ENCODE measurements at places on chromosomes 5 and 9. TPM values are rescaled to one million over a fixed set of nuclear protein-coding genes. Genes with fewer than 3 reads are reported as not detected.

DNA sequence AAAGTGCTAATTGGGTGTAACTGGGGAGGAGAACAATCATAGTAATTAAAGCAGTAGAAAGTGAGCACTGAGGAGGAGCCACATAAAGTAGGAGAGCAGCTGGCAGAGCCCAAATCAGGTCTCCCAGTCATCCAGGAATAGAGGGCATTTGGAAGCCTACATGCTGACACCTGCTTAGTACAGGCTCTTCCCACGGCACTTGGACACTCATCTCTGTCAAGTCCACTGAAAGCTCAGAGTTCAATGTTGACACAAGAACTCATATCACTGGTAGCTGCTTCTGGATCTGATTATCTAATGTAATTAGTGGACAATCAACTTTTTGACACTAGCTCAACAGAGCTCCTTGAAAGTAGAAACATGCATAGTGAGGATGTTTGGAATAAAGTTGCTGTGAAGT lies 45.9 kb upstream of the PCSK1 start:
- DNase-seq: no peak
- no peak overlapping the region for H3K27ac ChIP-seq
- H3K27me3 ChIP-seq: no peaks in the 10 kb centered on the region

DNA sequence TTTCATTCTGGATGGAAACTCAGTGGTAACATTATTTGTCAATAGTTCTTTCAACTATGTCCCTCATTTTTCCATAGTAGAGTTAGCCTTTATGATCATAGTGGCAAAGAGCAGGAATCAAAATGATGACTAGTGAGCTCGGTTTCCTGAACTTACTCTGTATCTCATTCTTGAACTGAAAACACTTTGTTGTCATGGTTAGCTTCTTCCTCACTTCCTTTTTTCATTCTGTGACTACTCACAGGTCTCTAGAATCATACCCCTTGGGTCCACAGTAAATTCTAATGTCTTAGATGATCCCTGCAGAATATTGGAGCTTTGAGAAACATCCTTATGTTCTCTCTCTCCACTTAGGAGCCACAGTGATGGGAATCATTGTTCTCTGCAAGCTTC lies 29.4 kb upstream of the RECK start:
- no peak for DNase-seq
- peaks cover 13% of the 10 kb centered on the region for H3K27me3 ChIP-seq
- H3K27ac ChIP-seq: no peak overlapping the region
- H3K4me3 ChIP-seq: no peak overlapping the region
- no peaks in the 10 kb centered on the region for H3K36me3 ChIP-seq
- H3K4me1 ChIP-seq: no peaks in the 10 kb centered on the region

DNA sequence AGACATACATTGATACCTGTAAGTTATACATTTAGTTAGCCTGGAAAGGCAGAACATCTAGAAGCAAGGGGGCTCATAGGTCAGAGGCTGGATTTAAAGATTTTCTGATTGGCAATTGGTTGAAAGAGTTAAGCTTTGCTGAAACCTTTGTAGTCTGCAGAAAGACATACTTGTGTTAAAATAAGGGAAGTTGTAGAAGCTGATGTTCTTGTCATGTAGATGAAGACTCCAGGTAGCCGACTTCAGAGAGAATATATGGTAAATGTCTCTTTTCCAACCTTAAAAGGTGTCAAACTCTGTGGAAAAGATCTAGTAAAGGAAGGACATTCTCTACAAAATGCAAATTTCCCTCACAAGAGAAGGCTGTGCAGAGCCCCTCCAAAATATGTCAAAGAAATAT lies 62.9 kb upstream of the ADAMTS16 start:
- no peak for DNase-seq
- H3K4me1 ChIP-seq: no peaks in the 10 kb centered on the region
- H3K27ac ChIP-seq: no peak overlapping the region
- no peaks in the 10 kb centered on the region for H3K27me3 ChIP-seq
- no peaks in the 10 kb centered on the region for H3K36me3 ChIP-seq

- H3K27me3 ChIP-seq: no peaks in the 10 kb centered on the region
- H3K36me3 ChIP-seq: no peaks in the 10 kb centered on the region
- peak; percentile 94 for DNase-seq
- H3K4me1 ChIP-seq: peaks cover 13% of the 10 kb centered on the region
Measured at GRCh38 chr9:13939134-13939533, 374.8 kb downstream of the NFIB start.

DNA sequence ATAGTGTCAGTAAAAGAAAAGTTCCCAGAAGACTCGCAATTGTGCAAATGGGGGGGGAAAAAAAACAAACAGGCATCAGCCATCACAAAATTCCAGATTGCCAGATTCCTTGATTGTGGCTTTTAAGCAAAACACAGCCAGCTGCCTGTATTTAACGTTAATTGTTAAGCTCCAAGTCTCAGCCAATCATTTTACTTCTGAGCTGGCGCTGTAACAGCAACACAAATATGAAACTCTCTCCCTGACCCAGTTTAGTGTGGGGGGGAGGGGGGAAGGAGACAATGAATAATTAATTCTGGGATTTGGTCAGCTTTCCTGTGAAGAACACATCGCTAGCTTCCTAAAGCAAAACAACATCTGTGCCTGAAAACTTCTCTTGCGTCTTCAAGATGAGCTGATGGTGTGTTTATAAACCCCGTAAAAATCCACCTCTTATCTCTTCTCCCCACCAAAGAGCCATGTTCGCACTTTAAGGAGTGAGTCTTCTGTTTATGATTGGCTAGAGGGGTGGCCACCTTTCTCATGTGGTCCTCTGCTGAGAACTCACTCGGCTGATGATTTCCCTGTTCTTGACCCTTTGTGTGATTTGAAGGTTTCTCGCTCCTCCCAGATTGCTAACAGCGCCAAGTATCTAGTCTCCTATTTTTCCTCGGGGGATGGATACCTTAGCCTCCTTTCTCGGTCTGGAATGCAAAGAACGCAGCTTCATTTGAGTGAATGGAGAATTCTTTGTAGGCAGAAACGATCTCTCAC lies 160.2 kb upstream of the DAPK1 start:
- H3K27me3 ChIP-seq: peaks cover 6% of the 10 kb centered on the region
- no peaks in the 10 kb centered on the region for H3K36me3 ChIP-seq
- peak overlapping the region; percentile 31 for H3K4me3 ChIP-seq
- no peak overlapping the region for H3K27ac ChIP-seq
- DNase-seq: peak; percentile 64

- H3K27ac ChIP-seq: no peak overlapping the region
- H3K4me3 ChIP-seq: no peak overlapping the region
- H3K4me1 ChIP-seq: peaks cover 20% of the 10 kb centered on the region
- H3K36me3 ChIP-seq: no peaks in the 10 kb centered on the region
- DNase-seq: no peak
- peaks cover 3% of the 10 kb centered on the region for H3K27me3 ChIP-seq
Measured at GRCh38 chr5:432201-432927, 10.6 kb upstream of the EXOC3 start.

GRCh38 chr5:149617760-149618306 lies 36.5 kb downstream of the ARHGEF37 start:
- no peak overlapping the region for H3K27ac ChIP-seq
- H3K4me1 ChIP-seq: peaks cover 11% of the 10 kb centered on the region
- no peaks in the 10 kb centered on the region for H3K36me3 ChIP-seq
- H3K27me3 ChIP-seq: no peaks in the 10 kb centered on the region

DNA sequence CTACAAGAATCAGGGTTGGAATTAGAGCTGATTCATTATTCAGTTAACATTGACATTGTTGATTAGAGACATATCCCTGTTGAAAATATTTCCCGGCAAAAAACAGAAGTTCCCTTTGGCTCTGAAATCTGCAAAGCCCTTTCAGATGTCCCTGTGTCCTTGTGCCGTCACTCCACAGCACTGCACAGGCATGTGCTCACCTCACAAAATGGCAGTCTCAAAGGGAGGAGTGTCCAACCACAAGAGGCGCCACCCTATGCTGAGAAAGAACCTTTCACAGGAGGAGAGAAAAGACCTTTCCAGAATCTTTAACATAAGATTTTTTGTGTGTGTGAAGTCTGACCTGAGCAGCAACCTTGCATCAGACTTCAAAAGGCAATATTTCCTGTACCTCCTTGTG lies 112.8 kb upstream of the PRSS3 start:
- no peaks in the 10 kb centered on the region for H3K36me3 ChIP-seq
- H3K27ac ChIP-seq: no peak overlapping the region
- peaks cover 7% of the 10 kb centered on the region for H3K4me1 ChIP-seq
- H3K4me3 ChIP-seq: no peak overlapping the region
- H3K27me3 ChIP-seq: no peaks in the 10 kb centered on the region

- no peaks in the 10 kb centered on the region for H3K4me1 ChIP-seq
- DNase-seq: no peak
- no peaks in the 10 kb centered on the region for H3K27me3 ChIP-seq
- H3K27ac ChIP-seq: no peak overlapping the region
Measured at GRCh38 chr9:2593744-2594143, 27.8 kb upstream of the VLDLR start.

GRCh38 chr5:147474140-147474539 lies 35.7 kb downstream of the DPYSL3 start:
- no peak for DNase-seq
- no peak overlapping the region for H3K4me3 ChIP-seq
- no peaks in the 10 kb centered on the region for H3K36me3 ChIP-seq
- H3K27ac ChIP-seq: peak overlapping the region; percentile 91
- H3K27me3 ChIP-seq: no peaks in the 10 kb centered on the region
- H3K4me1 ChIP-seq: peaks cover 4% of the 10 kb centered on the region

- H3K4me1 ChIP-seq: no peaks in the 10 kb centered on the region
- no peak overlapping the region for H3K4me3 ChIP-seq
- H3K36me3 ChIP-seq: no peaks in the 10 kb centered on the region
- H3K27me3 ChIP-seq: peaks cover 2% of the 10 kb centered on the region
- H3K27ac ChIP-seq: no peak overlapping the region
Measured at GRCh38 chr9:4503103-4503502, 12.8 kb downstream of the SLC1A1 start.

DNA sequence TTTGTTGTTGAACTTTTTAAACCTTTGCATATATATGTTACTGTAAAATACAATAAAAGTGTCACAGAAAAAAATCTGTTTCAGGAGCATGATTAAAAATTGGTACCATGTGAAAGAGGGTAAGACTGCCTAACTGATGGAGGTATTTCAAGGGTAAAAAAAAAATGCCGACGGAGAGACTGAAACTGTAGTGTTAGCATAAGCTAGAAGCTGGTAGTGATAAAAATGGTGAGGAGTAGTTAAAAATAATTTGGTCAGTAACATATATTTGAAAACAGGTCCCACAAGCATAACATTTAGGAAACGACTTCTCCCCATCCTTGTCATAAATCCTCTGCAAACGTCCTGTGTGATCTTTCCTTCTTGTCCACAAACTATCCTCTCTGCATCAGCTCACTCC lies 64.7 kb downstream of the MEF2C start:
- H3K36me3 ChIP-seq: peaks cover 16% of the 10 kb centered on the region
- H3K27me3 ChIP-seq: no peaks in the 10 kb centered on the region
- no peak overlapping the region for H3K4me3 ChIP-seq

DNA sequence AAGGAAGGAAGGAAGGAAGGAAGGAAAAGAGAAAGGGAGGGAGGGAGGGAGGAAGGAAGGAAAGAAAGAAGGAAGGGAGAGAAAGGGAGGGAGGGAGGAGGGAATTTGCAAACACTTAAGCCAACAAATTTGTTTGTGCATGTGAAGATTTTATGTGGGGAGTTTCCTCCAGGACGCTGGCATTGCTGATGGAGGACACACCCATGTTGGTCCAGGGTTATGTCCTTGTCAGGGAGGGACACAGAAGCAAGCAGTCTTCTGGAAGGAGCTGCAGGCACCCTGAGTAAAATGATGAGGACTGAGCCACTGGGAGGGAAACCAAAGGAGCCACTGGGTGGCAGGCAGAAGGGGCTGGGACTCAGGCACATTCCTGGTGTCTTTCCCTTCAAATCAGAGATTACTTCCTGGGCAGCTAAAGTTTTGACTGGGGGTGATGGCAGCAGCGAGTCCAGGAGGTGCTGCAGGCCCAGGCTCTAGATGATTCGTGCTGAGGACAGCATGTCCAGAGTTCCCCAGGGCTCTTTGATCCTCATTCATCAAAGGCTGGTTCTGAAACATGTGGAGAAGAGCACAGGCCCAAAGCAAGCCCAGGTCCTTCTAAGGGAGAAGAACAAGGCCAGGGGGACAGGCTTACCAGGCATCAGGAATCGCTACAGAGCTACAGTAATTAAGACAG lies 109.2 kb downstream of the PAX5 start:
- no peak overlapping the region for H3K4me3 ChIP-seq
- DNase-seq: no peak
- no peaks in the 10 kb centered on the region for H3K36me3 ChIP-seq
- no peak overlapping the region for H3K27ac ChIP-seq
- no peaks in the 10 kb centered on the region for H3K4me1 ChIP-seq

- DNase-seq: no peak
- H3K27ac ChIP-seq: no peak overlapping the region
- no peaks in the 10 kb centered on the region for H3K36me3 ChIP-seq
Measured at GRCh38 chr9:97418880-97419279, 7.0 kb downstream of the TDRD7 start.

DNA sequence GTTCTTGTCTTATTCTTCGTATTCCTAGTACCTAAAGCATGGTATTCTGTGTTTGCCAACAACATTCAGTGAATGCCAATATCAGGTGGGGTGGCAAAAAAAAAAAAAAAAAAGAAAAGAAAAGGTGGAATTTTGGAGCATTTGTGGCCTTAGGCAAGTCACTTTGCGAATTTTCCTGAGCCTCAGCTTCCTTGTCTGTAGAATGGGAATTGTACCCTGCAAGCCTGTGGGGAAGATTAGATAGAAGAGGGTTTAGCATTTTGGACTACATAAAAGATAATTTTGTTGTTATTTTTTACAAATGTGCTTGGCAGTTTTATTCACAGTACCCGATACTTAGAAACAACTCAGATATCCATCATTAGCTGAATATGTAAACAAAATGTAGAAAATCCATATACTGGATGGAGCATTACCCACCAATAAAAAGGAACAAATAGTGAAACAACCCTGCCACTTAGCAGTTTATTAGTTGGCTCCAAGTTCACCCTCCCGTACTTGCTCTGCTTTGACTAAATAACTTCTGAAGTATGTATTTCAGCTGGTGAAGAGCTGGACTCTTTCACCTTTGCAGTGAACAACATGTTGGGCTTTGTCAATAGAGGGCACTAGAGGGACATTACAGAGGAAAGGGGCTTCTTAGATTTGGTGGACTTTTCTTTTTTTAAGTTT lies 13.6 kb downstream of the UBE2D2 start:
- no peak overlapping the region for H3K27ac ChIP-seq
- H3K36me3 ChIP-seq: peaks cover 6% of the 10 kb centered on the region
- DNase-seq: peak; percentile 37
- no peak overlapping the region for H3K4me3 ChIP-seq

DNA sequence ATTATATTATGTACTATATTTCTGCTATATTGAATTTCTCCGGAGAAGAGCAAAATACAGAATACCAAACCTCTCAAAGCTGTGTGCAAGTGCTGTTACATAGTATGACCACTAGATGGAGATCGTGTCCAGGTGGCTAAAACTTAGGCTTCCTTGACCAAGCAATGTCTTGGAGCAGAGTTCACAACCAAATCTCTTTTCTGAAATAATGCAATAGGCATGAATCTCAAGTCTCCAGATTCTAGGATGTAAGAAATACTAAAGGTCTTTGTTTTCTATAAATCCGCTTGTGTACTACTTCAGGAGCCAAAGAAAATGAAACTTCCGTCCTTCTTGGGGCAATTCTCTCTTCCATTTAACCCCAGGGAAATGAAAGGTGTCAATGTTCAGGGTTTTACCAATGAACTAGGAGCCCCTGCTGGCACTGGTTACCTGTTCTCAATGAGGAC lies 181.5 kb upstream of the RAI14 start:
- H3K4me1 ChIP-seq: no peaks in the 10 kb centered on the region
- no peak overlapping the region for H3K4me3 ChIP-seq
- peaks cover 11% of the 10 kb centered on the region for H3K27me3 ChIP-seq
- H3K36me3 ChIP-seq: no peaks in the 10 kb centered on the region

ADRA1B gene
- total RNA-seq: 0.13 TPM

ALAD gene
- 11.3 TPM for total RNA-seq

PCDH1 gene
- 20.3 TPM for total RNA-seq

PCDHGA5 gene
- 2.3 TPM for total RNA-seq

PCDHGA9 gene
- total RNA-seq: 3.8 TPM

GPR21 gene
- total RNA-seq: 0.66 TPM

WDR38 gene
- 0.04 TPM for total RNA-seq

Measured in muscle of leg (tissue), 16 donors.